ENCODE measurements at places on chromosomes 3 and 15. TPM values are rescaled to one million over a fixed set of nuclear protein-coding genes. Genes with fewer than 3 reads are reported as not detected.

The SAXO2 gene
- 0.30 TPM for total RNA-seq

The NLGN1 gene
- 4.4 TPM for total RNA-seq

The PODXL2 gene
- 7.1 TPM for total RNA-seq

The TTLL13 gene
- not detected for total RNA-seq

The MUC20 gene
- total RNA-seq = 15.1 TPM

The FSIP1 gene
- 0.17 TPM for total RNA-seq

The MRAS gene
- 14.0 TPM for total RNA-seq

DNA sequence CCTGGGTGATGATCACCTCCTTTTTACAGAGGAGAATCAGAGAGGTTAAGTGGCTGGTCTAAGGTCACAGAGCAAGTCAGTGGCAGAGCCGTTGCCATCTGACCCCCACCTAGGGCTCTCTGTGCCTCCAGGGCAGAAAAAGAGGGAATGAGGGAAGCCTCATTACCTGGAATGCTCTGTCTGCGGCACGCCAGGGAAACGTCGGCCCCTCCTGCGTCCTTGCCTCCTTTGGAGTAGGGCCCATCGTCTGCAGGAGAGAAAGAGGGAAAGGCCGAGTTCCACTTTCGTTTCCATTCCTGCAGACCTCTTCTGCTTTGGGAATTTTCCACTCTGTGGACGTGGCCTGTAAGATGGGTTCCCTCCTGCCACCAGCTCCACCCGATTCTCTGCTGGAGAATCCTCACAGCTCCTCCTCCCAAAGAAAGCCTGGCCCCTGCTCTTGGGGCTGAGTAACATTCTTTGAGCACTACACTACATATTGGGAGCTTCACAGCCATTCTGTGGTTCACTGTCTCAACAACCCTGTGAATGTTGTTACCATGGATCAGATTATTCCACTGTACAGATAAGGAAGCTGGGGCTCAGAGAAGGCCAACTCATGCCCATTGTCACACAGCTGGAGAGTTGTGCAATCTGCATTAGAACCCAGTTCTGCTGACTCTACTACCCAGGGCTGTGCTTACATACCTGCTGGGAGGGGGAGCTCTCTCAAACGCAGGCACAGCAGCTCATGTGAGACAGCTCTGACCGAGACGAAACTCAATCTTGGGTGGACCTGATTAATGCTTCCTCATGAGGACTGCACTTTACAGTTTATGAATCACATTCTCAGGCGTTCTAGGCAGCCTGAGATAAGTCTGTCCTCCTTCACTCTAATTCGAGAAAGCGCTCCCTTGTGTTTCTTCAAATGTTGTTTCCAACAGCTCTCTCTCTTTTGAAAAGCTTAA is 14.2 kb downstream of the GRIP2 start:
- no peak for DNase-seq

- no peak for DNase-seq
These were observed 103.5 kb upstream of the SLC7A14 start for GRCh38 chr3:170689296-170689829.

DNA sequence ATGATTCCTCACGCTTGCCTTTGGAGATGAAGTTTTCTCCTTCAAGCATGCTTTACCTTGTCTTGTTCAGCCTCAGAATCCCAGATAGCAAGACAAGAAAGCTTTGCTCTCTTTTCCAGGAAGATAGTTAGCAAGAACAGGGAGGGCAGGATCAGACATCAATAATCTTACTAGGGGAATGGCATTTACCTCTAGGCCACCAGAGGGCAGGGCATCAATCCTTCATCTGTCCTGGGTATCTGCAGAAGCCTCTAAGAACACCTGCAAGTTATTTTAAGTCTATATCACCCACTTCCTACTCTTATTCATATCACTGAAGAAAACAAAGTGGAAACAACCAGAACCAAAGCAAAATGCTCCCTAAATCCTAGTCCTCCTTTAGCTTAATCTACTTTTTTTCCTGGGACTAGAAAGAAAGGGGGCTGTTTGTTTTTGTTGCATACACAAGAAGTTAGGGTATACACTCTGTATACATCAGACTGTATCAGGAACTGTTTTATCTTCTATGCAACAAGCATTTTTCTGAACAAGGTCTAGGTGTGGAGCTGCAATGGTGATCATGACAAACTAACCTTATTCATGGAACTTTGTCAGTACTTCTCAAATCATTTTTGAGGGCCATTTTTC is 862.5 kb downstream of the CADM2 start:
- no peak for DNase-seq

DNA sequence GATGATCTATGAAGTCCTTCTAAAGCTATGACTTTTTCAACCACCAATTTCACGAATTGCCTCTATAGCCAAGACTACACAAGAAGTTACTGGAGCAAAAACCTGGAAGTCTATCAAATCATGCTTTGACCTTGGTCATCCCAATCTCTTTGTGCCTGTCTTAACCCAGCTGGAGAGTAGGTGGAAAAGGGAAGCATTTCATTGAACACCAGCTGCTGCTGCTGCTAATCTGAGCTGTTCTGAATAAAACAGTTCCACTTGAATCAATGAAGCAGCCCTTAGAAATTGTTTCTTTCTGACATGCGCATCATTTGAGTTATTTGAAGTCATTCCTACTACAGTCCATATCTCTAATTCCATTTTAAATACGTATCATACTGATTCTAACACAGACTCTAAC is 7.3 kb upstream of the UBE3A start:
- DNase-seq = no peak

GRCh38 chr15:71627604-71628003 is 182.8 kb upstream of the NR2E3 start:
- no peak for DNase-seq

DNA sequence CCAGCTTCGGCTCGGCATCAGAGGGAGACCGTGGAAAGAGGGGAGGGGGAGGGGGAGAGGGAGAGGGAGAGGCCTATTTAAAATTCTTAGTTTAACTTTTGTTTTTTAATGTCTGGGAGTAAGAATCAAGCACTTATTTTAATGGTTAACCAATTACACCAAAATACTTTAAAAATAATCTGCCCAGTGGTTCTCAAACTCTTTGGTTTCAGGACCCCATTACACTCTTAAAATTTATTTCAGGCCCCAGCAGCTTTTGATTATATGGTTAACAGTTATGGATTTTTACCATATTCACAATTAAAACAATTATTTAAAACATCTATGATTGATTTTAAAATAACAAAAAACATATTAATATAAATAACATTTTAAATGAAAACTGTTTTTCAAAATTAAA is 44.5 kb downstream of the NKIRAS1 start:
- no peak for DNase-seq

- DNase-seq = no peak
These were observed 112.0 kb upstream of the NEO1 start for GRCh38 chr15:72940229-72940622.

- DNase-seq = no peak
These were observed 76.9 kb downstream of the TRIM69 start for GRCh38 chr15:44813231-44813630.

GRCh38 chr3:118501152-118501551 is 533.5 kb downstream of the IGSF11 start:
- no peak for DNase-seq

GRCh38 chr3:140363801-140364200 is 314.1 kb upstream of the TRIM42 start:
- DNase-seq = peak; percentile 66

- no peak for DNase-seq
These were observed 7.3 kb upstream of the TNFSF10 start for GRCh38 chr3:172530566-172530965.
